ENCODE measurements at places on chromosomes 2 and 18.

DNA sequence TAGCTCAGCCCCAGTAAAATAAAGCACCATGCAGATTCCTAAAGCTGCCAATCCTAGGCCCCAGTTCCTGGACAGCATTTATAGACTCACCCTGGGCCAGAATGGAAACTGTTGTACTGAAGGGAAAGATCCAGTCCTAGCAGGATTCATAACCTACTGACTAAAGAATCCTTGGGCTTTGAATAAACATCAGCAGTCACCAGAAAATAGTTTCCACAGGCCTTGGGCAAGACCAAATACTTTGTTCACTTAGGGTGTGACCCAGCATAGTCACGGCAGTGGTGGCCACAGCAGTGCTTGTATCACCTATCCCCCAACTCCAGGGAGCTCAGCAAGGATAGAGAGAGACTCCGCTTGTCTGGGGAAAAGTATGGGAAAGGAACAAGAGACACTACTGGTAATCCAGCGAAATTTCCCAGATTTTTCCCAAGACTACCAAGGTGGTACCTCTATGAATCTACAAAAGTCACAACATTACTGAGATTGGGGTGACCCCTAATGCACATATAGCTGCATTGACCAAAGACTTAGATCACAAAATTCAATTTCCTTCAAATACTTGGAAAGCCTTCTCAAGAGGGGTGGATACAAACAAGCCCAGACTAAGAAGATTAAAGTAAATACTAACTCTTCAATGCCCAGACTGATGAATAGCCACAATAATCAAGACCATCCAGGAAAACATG, 748.1 kb upstream of the LRATD1 start:
- DNase-seq = no peak

GRCh38 chr2:69164061-69164778, 151.2 kb downstream of the ANTXR1 start:
- DNase-seq = no peak

DNA sequence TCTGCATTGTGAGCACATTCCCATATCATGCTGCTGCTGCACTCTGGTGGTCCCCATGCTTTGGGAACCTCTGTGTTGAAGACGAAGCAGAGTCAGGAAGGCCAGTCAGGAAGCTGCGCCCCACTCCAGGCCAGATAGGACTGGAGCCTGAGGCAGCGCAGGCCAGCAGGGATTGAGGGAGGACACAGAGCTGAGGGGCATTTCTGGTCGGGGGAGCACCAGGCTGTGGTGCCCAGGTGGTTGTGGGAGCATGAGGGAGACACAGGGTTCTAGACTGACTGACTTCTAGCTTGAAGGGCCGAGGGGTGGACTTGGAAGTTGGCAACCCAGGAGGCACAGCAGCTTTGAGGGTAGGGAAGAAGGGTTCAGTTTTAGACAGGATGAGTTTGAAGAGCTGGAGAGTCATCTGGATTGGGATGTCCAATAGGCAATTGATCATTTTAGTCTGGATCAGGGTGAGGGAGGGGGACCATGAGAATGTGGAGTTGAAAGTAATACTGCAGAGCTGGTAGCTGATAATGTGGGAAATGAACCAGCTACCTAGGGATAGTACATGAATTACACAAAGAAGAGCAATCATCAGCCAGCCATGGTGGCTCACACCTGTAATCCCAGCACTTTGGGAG, 1.4 kb upstream of the ACTG2 start:
- DNase-seq = no peak

DNA sequence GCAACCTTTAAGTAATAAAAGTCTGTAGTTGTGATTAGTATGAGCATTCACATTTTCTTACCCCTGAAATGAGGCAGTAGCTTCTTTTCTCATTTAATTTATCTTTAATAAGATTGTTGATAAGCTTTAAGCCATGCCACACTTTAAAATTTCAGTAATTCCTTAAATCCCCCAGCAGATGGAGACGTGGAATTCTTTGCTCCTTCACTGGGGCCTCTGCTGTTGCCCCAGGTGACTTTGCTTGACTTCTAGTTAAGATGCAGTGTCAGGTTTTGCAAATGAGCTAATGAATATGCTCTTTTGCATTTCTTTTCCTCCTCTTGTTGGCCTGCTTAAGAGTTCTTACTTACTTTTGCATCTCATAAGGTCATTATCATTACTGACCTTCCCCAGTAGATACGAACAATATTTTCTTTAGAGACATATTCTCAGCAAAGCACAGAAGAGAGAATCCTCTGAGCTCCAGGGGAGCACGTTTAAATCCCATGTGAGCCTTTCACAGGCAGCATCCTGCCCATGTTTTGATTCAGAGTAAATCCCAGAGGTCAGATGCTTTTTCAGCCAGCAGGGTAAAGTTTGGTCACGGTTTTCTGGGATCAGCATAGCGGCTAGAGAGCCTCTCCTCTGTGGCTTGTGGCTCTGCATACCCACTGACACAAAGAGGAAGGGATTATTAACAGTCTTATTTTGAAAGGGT, 222.9 kb downstream of the PTPRM start:
- peak; percentile 19 for DNase-seq

DNA sequence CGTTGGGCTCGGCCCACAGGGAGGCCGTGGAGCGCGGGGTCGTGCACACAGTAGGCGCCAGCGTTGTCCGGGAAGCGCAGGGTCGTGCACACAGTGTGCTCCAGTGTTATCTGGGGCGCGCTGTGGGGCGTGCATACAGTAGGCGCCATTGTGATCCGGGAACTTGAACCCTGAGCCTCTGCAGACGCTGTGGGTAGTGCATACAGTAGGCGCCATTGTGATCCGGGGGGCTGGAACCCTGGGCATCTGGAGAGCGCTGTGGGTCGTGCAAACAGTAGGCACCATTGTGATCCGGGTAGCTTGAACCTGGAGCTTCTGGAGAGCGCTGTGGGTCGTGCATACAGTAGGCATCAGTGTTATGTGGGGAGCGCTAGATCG, 793 bp downstream of the ZNF236 start:
- no peak for DNase-seq

DNA sequence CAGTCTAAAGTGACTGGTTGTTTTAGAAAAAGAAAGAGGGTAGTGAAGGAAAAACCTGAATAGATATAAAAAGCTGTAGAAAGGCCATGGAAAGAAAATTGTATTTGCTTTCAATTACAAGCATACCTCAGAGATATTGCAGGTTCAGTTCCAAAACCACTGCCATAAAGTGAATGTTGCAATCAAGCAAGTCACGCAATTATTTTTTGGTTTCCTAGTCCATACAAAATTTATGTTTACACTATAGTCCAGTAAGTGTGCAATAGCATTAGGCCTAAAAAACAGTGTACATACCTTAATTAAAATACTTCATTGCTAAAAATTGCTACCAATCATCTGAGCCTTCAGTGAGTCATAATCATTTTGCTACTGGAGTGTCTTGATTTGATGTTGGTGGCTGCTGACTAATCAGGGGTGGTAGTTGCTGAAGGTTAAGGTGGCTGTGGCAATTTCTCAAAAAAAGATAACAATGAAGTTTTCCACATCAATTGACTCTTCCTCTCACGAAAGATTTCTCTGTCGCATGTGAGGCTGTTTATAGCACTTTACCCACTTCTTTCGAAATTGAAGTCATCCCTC, 2003.8 kb upstream of the PIK3C3 start:
- DNase-seq = no peak

DNA sequence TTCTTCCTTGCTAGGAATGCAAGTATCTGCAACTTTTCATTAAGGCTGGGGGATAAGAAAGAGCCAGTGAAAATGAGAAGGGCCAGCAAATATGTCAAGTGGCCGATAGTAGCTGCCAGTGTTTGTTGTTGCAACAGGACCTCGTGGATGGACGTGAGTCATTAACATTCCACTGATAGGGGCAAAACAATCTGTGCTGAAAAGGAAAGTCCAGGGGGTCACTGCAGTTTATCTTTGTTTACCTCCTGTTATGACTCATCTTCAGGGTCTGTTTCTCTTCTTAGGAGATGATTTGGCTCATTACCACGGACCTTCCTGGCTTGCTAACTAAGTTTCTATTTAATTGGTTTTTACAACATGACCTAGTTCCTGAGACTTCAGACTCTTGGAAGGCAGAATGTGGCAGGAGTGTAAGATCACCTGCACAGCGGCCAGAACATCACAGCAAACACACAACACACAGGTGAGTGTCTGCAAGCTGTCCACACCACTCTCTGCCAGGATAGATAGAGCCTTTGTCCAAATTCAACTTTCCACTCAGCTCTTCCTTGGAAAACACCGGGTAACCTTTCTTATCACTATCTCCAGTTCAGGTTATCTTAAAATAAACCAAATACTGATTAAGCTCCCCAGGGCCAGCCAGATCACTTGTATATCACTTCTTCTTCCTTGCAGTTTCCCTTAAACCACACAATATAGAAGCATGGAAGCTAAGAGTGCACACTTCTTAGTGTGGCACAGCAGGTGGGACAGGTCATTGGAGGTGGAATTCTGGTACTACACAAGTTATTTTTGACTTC, 157.5 kb upstream of the LMAN1 start:
- no peak for DNase-seq

DNA sequence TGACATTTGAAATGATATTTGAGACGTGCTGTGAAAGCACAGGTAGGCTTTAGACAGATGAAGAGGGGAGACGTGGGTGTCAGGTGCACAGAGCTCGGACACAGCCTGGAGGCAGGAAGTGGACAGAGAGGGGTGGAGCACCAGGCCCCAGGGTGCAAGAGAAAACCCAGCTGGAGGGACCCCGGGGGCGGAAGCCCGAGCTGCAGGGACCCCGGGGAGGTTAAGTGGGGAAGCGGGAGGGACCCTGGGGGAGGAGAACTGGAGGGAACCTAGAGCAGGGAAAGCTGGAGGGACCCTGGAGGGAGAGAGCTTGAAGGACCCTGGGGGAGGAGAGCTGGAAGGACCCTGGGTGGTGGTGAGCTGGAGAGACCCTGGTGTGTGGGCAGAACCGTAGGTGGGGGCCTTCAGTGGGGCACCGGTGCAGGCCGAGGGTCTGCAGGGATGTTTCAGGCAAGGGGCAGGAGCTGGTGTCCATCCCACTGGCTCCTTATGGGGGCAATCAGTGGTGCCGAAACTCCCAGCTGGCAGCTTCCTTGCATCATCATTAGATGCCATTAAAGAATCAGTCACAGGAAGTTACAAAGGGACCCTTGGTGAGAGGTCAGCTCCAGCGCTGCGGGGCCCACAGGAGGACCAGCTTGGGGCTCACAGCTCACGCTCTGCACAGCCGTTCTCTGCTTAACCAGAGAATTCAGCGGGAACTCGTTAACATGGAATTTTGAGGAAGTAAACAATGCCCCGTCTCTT, 246.6 kb downstream of the EIPR1 start:
- DNase-seq = no peak

GRCh38 chr2:56211048-56211447, 27.3 kb downstream of the CCDC85A start:
- DNase-seq = no peak

DNA sequence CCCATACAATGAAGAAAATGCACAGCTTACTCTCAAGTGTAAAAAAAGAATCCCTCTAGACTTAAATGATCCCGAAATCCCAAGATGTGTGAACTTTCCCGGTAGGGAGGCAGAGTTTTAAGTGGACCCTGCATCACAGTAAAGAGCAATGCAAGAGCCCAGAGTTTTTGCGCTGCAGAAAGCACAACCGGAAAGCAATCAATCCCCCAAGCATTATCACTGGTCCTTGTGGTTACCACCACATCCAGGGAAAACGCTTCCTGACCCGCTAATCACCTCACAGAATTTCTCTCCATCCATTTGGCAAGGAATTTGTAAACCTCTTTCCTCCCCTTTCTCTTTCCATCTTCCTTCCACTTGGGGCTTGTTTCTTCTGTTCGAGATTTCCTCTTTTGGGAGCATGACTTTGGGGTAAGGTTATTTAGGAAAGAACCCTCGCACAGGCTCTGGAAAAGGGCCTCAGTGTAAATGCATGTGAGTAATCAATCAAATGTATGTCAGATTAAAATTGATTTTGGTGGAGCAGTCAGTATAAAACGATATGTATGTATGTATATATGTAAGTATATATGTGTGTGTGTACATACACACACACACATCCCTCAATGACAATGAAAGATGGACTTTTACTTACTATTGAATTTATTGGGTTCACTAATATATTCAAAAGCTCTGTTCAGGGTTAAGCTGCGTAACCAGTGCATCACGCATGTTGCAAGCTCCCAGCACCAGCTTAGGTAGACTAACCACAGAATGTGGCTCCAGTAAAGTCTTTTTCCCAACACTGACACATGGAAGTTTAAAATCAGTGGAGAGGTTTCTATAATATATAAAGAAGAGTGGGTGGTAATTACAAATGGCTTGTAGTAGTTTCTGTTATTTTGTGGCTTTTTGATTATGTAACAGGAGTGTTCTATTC, 1.6 kb downstream of the PLCL1 start:
- DNase-seq = no peak

GRCh38 chr2:110113961-110114591, 1.5 kb downstream of the MALL start:
- DNase-seq = no peak

DNA sequence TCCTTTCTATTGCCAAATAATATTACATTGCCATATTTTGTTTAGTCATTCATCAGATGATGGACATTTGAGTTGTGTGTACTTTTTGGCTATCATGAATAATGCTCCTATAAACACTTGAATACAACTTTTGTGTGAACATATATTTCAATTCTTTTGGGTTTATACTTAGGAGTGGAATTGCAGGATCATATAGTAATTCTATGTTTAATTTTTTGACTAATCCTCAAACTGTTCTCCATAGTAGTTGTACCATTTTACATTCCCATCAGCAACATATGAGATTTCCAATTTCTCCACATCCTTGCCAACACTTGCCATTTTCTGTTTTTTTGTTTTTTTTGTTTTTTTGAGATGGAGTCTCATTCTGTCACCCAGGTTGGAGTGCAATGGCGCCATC, 87.2 kb downstream of the B3GNT2 start:
- DNase-seq = no peak

- no peak for DNase-seq
These were observed 1.1 kb downstream of the UGT1A1 start for GRCh38 chr2:233761040-233761769.

- no peak for DNase-seq
These were observed 99.3 kb downstream of the ROCK1 start for GRCh38 chr18:21012308-21012707.

- DNase-seq = no peak
These were observed 23.1 kb upstream of the RAB31 start for GRCh38 chr18:9684881-9685614.

- no peak for DNase-seq
These were observed 160.6 kb downstream of the ANKRD30B start for GRCh38 chr18:14908541-14908940.

- no peak for DNase-seq
These were observed 63.1 kb downstream of the CABYR start for GRCh38 chr18:24201699-24202687.

GRCh38 chr2:100262555-100263320, 59.6 kb downstream of the LONRF2 start:
- DNase-seq = peak; percentile 56

DNA sequence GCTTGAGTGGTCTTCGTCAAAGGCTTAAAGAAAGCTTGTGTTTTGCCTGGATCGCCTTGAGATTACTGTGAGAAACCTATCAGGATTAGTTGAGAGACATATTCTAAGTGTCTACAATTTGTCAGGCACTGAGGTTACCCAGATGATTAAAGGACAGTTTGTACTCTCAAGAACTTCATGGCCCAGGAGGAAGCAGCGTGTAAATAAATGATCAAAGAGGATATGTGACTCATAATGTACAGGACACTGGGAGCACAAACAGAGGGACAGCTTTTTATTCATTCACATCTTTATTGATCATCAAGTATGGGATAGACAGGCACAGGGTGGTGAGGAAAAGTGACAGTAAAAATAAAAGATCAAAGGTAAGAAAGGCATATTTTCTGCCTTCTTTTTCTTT, 152.6 kb upstream of the FSHR start:
- DNase-seq = no peak

GRCh38 chr2:175362331-175362730, 180.8 kb upstream of the ATP5MC3 start:
- DNase-seq = no peak
